MG63 (cell line): ENCODE measurements at places on chromosomes 1 and 21. TPM values are rescaled to one million over a fixed set of nuclear protein-coding genes. Genes with fewer than 3 reads are reported as not detected.

TNFRSF8 gene
- 0.82 TPM in 1 of 2 replicates, not detected in the other for total RNA-seq

SYPL2 gene
- 0.46 TPM in 1 of 2 replicates, not detected in the other for total RNA-seq

SPRR4 gene
- total RNA-seq, result not detected in 2 replicates

CLEC20A gene
- not detected in 2 replicates for total RNA-seq

SPAG17 gene
- 0.25 TPM in 1 of 2 replicates, not detected in the other for total RNA-seq

RIPPLY3 gene
- total RNA-seq, result 0.16 TPM in 1 of 2 replicates, not detected in the other

HENMT1 gene
- 12.3 and 20.2 TPM in 2 replicates for total RNA-seq

AIRE gene
- total RNA-seq, result not detected in 2 replicates

PHLDA3 gene
- 51.7 and 72.2 TPM in 2 replicates for total RNA-seq

LYPD8 gene
- total RNA-seq, result not detected in 2 replicates

OR10Z1 gene
- not detected in 2 replicates for total RNA-seq

PLK3 gene
- total RNA-seq, result 5.3 and 5.9 TPM in 2 replicates

OLIG2 gene
- total RNA-seq, result not detected in 2 replicates

FGR gene
- not detected in 2 replicates for total RNA-seq

KDF1 gene
- total RNA-seq, result not detected in 2 replicates

ZNF326 gene
- 1.1 and 1.4 TPM in 2 replicates for total RNA-seq

SCMH1 gene
- 11.5 and 13.4 TPM in 2 replicates for total RNA-seq

NECTIN4 gene
- total RNA-seq, result not detected in 2 replicates

KRTAP21-2 gene
- not detected in 2 replicates for total RNA-seq

GPR157 gene
- 3.1 and 5.2 TPM in 2 replicates for total RNA-seq

A3GALT2 gene
- not detected in 2 replicates for total RNA-seq

PTPRU gene
- 3.4 and 6.4 TPM in 2 replicates for total RNA-seq

ASCL5 gene
- not detected in 2 replicates for total RNA-seq

RGS1 gene
- 0.62 TPM in 1 of 2 replicates, not detected in the other for total RNA-seq

KIAA1614 gene
- total RNA-seq, result 3.9 and 13.8 TPM in 2 replicates

LRRC3 gene
- total RNA-seq, result 1.2 and 1.4 TPM in 2 replicates

FASLG gene
- total RNA-seq, result not detected in 2 replicates

SPRR2G gene
- not detected in 2 replicates for total RNA-seq

TMEM125 gene
- total RNA-seq, result not detected in 2 replicates

PWP2 gene
- 45.2 and 51.7 TPM in 2 replicates for total RNA-seq

SORT1 gene
- 0.07 and 0.46 TPM in 2 replicates for total RNA-seq

RORC gene
- 0.63 TPM in 1 of 2 replicates, not detected in the other for total RNA-seq

HSD3B2 gene
- not detected in 2 replicates for total RNA-seq

NKAIN1 gene
- 0.43 and 1.0 TPM in 2 replicates for total RNA-seq

FAM3B gene
- not detected in 2 replicates for total RNA-seq

TPTE gene
- total RNA-seq, result not detected in 2 replicates

KCNH1 gene
- total RNA-seq, result not detected in 2 replicates

CFAP107 gene
- total RNA-seq, result not detected in 2 replicates

UQCRHL gene
- 4.7 and 6.2 TPM in 2 replicates for total RNA-seq

LEFTY1 gene
- total RNA-seq, result not detected in 2 replicates

RCSD1 gene
- total RNA-seq, result not detected in 2 replicates
